Tibial nerve (tissue), 4 donors: ENCODE measurements at places on chromosomes 3 and 15. TPM values are rescaled to one million over a fixed set of nuclear protein-coding genes. Genes with fewer than 3 reads are reported as not detected.

GRCh38 chr3:42077785-42078184 lies 13.4 kb upstream of the TRAK1 start:
- H3K36me3 ChIP-seq, result no peaks in the 10 kb centered on the region
- H3K4me3 ChIP-seq, result no peak overlapping the region
- no peaks in the 10 kb centered on the region for H3K27me3 ChIP-seq
- H3K4me1 ChIP-seq, result peaks cover 43% of the 10 kb centered on the region
- no peak overlapping the region for H3K27ac ChIP-seq
- no peak for DNase-seq

- DNase-seq, result no peak
- H3K27me3 ChIP-seq, result no peaks in the 10 kb centered on the region
- H3K36me3 ChIP-seq, result no peaks in the 10 kb centered on the region
- H3K27ac ChIP-seq, result no peak overlapping the region
Measured at GRCh38 chr15:40915679-40916078, 13.5 kb upstream of the DLL4 start.

DNA sequence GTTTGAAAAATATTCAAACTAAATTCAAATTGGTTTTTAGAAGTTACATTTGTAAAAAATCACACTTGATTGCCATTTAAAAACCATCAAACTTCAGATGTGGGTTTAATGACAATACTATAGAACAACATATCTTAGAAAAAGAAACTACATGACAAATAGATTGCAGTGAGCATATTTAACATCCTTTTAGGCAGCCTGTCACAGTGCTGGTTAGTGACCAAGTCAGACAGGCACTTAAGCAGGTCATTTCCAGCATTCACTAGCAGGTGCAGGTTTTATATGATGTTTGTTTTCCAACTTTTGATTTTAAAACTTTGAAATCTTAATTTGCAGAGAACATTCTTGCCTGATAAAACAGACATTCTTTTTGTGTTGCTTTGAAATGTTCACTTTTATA lies 115.7 kb downstream of the MBNL1 start:
- no peak overlapping the region for H3K4me3 ChIP-seq
- H3K4me1 ChIP-seq, result peaks cover 94% of the 10 kb centered on the region
- H3K36me3 ChIP-seq, result no peaks in the 10 kb centered on the region
- peak overlapping the region; percentile 56 for H3K27ac ChIP-seq

GRCh38 chr3:185717121-185717520 lies 107.7 kb downstream of the IGF2BP2 start:
- DNase-seq, result no peak
- no peaks in the 10 kb centered on the region for H3K36me3 ChIP-seq
- H3K27me3 ChIP-seq, result no peaks in the 10 kb centered on the region

DNA sequence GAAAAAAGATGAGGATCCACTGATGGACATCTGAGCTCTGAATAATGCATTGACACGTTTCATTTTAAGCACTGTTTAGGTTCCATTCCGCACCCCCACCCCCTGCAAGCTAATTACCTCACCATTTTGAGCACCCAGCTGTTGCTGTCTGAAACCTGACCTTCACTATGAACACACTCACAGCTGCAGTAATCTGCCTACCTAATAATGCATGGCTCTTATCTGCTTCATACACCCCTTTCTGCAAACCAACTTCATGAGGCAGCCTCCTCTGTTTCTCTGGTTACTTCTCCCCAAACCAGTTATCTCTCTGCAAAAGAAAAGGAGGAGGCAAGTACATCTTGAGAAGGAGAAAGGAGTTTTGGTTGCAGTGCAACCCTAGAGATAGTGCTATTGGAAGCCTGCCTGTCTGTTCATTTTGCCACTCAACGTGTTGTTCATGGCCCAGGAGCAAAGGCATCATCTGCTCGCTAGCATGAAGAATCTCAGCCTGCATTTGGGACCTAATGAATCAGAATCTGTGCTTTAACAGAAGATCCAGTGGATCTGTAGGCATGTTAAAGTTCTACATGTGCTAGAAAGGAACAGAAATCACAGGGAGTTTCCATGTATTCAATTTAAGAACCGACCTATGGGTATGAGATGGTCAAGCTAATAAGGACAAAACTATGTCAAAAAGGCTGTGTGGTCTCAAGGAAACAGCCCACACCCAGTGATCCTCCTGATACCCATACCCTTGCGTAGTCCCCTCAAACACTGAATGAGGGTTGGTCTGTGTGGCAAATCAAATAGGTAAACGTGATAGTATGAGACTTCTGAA lies 87.2 kb downstream of the MB21D2 start:
- H3K27me3 ChIP-seq, result no peaks in the 10 kb centered on the region
- H3K36me3 ChIP-seq, result no peaks in the 10 kb centered on the region
- H3K4me3 ChIP-seq, result no peak overlapping the region
- no peaks in the 10 kb centered on the region for H3K4me1 ChIP-seq

DNA sequence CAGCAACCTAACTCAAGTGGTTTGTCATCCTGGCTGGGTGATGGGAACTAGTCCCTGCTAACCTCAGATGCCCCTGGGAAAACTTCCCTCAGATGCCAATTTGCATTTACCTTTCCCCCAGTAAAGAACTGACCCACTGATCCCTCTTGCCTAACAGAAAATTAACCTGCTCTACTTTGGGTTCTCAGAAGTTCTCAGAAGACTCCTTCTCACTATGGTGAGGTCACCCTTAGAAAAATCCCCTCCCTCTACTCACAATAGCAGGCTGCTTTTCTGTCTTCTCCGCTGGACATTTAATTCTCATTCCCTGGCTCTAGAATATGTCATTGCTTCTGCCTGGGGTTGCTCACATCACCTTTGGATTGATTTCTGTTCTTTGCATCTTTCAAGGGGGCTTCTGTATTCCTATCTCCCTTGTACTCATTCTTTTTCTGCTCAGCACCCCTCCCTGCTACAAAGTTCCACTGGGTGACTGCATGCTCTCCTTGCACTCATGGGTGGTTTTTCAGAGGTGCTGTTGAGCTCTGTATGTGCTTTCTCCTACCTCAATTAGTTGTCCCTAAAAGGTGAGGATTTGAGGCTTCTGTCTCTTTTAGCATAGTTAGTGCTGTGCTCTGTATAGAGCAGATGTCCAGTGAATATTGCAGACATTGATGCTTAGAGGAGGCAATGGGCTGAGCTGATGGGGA lies 869 bp downstream of the PLA1A start:
- H3K4me3 ChIP-seq, result no peak overlapping the region
- no peaks in the 10 kb centered on the region for H3K27me3 ChIP-seq
- H3K36me3 ChIP-seq, result no peaks in the 10 kb centered on the region
- no peak overlapping the region for H3K27ac ChIP-seq

- DNase-seq, result no peak
Measured at GRCh38 chr3:40608091-40608490, 83.3 kb downstream of the ZNF621 start.

- no peak overlapping the region for H3K4me3 ChIP-seq
- peaks cover 7% of the 10 kb centered on the region for H3K4me1 ChIP-seq
- DNase-seq, result no peak
- H3K27ac ChIP-seq, result no peak overlapping the region
- H3K36me3 ChIP-seq, result no peaks in the 10 kb centered on the region
Measured at GRCh38 chr15:52185151-52185561, 6.0 kb downstream of the GNB5 start.

DNA sequence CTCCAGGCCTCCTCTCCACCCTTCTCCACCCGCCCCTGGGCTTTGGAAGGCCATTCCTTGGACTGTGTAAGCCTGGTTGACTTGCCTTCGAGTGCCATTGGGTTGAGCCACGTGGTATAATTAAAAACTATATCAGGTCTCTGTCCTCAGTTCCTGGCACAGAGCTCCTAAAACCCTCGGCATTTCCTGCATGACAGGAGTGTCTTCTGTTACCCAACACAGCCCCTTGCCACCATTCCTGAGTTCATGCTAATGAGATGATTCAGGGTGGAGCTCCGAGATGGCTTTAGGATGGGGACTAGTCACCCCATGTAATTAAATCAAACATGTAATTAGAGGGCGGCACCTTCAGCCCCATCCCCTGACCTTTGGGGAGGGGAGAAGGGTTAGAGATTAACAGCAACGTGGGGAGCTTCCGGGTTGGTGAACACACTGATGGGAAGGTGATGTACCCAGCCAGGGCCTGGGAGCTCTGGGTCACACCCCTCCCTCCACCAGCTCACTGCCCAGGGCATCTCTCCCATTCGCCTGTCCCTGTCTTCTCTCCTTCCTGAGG lies 256.4 kb downstream of the FAM43A start:
- no peaks in the 10 kb centered on the region for H3K27me3 ChIP-seq
- DNase-seq, result no peak
- H3K4me1 ChIP-seq, result no peaks in the 10 kb centered on the region
- H3K4me3 ChIP-seq, result no peak overlapping the region
- no peak overlapping the region for H3K27ac ChIP-seq
- H3K36me3 ChIP-seq, result no peaks in the 10 kb centered on the region

DNA sequence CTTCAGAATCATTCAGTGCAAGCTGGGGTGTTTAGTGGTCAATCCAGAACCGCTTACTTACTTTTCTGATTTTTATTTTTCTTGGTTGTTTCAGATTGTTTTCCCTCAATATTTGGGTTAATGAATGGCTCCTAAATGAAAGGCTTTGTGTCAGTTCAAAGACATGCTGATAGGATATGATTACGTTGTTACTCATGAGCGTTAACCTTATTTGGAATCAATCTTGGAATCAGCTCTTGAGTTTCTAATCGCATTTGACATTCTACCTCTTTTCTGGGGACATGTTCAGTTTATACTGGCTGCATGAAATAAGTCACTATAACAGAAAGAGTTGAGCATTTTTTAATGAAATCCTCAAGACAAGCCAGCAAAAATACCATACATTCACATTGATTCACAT lies 50.2 kb downstream of the ATP11B start:
- no peak overlapping the region for H3K4me3 ChIP-seq
- H3K36me3 ChIP-seq, result peaks cover 70% of the 10 kb centered on the region
- no peaks in the 10 kb centered on the region for H3K4me1 ChIP-seq
- H3K27me3 ChIP-seq, result no peaks in the 10 kb centered on the region
- no peak for DNase-seq

The MEIS2 gene
- 14.7 TPM for total RNA-seq

DNA sequence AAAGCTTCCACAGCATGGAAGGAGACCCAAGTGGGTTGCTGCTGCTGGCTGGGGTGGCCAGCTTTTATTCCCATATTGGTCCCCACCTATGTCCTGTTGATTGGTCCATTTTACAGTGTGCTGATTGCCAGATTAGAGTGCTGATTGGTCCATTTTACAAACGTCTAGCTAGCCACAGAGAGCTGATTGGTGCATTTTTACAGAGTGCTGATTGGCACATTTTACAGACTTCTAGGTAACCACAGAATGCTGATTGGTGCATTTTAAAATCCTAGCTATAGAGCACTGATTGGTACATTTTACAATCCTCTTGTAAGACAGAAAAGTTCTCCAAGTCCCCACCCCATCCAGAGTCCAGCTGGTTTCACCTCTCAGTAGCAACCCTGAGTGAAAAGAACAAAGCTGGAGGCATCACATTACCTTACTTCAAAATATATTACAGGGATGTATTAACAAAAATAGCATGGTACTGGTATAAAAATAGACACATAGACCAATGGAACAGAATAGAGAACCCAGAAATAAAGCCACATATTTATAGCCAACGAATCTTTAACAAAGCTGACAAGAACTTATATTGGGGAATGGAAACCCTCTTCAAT lies 7.5 kb upstream of the ACVR2B start:
- H3K36me3 ChIP-seq, result no peaks in the 10 kb centered on the region
- no peak overlapping the region for H3K4me3 ChIP-seq
- H3K4me1 ChIP-seq, result no peaks in the 10 kb centered on the region

DNA sequence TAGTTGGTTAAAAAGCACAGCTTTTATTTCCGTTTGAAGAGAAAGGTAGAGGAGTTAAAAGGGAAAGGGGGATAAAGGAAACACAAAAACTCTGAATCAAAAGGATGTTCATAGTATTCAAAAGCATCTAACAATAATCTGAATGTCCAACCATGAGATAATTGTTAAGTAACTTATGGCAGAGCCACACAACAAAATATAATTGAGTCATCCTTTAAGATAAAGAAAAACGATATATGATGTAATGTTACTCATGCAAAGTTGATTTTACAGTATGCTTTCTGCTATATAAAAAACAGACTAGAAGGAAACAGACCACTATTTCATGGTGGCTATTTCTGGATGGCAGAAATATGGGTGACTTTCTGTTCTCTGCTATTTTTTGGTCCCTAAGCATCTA lies 3.9 kb downstream of the XPC start:
- H3K4me3 ChIP-seq, result no peak overlapping the region
- H3K36me3 ChIP-seq, result peaks cover 37% of the 10 kb centered on the region
- peaks cover 5% of the 10 kb centered on the region for H3K4me1 ChIP-seq
- no peak for DNase-seq
- H3K27ac ChIP-seq, result no peak overlapping the region

DNA sequence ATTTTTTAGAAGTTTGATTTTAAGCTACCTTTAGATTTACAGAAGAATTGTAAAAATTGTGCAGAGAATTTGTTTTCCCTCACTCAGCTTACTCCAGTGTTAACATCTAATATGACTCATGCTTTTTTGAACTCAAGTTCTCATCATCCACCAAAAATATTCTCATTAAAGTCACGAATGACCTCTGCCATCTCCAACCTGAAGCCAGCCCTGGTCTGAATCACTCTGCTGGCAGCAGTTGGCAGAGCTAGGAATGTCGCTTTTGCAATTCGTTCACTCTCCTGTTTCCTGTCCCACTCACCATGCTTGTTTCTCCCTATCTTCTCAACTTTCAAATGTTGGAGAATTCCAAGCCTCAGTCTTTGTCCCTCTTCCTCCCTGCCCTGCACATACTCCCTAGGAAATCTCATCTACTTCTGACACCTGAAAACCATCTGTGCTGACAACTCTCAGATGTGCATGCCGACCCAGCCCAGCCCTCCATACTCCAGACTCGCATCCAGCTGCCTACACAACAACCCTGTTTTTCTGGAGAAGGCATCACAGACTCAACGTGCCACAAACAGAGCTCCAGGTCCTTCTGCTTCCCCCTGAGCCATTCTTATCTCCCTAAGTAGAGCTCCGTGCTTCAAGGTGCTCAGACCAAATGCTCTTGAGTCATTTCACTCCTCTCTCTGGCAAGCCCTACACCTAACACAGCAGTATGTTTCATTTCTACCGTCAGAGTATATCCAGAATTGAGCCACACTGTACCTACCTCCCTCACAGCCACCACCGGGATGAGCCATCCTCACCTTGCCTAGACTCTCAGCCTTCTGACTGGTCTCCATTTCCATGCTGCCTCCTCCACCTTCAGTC lies 24.9 kb downstream of the PRR23E start:
- no peaks in the 10 kb centered on the region for H3K4me1 ChIP-seq
- H3K27me3 ChIP-seq, result peaks cover 8% of the 10 kb centered on the region
- no peak overlapping the region for H3K27ac ChIP-seq
- no peak for DNase-seq
- H3K36me3 ChIP-seq, result no peaks in the 10 kb centered on the region
